Spinal cord (tissue), 10 donors: ENCODE measurements at places on chromosomes 3 and 15.

GRCh38 chr3:38616658-38617057 lies 32.8 kb downstream of the SCN5A start:
- DNase-seq = no peak

DNA sequence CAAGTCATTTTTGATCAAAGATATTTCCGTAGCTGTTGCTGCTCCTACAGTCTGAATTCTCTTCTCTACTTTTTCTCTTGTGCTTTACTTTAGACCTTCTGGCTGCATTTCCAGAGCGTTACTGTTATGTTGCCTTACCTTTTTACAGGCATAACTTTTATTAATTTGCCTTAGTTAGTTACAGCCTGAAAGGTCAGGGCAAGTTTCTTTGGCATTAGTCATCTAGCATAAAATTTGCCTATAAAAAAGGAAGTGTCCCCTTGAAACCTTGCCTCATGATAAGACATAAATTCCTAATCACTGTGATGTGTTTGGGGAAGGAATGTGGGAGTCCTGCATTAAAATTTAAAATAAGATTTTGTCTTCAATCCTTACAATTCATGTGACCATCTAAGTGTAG lies 618.5 kb downstream of the NR2F2 start:
- no peak for DNase-seq

DNA sequence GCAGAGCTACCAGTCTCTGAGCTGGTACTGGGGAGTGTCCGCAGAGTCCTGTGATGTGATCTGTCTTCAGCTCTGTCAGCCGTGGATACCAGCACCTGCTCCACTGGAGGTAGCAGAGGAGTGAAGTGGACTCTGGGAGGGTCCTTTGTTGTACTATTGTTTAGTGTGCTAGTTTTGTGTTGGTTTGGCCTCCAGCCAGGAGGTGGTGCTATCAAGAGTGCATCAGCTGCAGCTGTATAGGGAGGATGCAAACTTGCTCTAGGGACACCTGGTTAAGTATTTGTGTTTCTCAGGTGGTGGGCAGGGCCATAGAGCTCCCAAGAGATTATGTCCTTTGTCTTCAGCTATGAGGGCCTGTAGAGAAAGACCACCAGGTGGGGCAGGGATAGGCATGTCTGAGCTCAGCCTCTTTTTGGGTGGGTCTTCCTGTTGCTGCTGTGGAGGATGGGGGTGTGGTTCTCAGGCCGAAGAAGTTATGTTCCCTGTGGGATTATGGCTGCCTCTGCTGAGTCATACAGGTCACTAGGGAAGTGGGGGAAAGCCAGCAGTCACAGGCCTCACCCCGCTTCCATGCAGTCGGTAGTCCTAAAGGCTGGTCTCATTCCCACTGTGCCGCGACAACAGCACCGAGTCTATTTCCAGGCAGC lies 443.2 kb upstream of the TBL1XR1 start:
- no peak for DNase-seq

- peak; percentile 89 for DNase-seq
These were observed 1.2 kb downstream of the HRH1 start for GRCh38 chr3:11155341-11156025.

DNA sequence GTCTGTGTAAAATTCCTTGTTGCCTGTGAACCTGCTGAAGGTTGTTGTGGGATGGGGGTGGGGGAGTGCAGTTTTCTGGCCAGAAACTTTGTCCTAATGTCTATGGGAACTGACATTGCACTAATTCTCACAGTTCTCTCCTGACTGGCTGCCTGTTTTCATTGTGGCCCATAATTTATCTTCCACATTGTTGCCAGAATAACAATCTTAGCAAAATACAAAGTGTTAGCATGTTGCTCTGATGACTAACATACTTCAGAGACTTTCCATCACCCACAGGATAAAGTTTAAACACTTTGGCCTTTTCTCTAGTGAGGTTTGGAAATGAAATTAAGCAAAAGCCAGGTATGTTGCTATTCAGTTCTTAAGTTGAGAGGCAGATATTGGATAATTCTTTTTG lies 81.4 kb upstream of the TBC1D5 start:
- no peak for DNase-seq

- DNase-seq = no peak
These were observed 55.4 kb downstream of the ATP13A4 start for GRCh38 chr3:193499136-193499770.

DNA sequence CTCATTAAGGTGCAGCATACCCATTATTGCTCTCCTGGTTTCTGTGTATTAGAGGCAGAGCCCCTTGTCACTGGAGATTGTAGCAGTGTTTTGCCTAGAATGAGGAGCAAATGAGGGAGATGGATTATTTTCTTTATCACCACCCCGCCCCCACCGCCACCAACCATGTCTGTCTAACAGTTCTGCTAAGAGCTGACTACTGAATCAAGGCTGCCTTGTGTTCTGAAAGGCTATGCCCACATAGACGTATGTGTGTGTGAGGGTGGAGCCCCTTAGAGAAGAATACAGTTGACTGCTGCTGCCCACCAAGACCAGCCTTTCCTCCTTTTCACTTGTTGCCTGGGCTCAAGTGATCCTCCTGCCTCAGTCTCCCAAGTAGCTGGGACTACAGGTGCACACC lies 47.4 kb downstream of the RAD54L2 start:
- no peak for DNase-seq

- DNase-seq = no peak
These were observed 34.3 kb downstream of the IL20RB start for GRCh38 chr3:136992115-136992514.

DNA sequence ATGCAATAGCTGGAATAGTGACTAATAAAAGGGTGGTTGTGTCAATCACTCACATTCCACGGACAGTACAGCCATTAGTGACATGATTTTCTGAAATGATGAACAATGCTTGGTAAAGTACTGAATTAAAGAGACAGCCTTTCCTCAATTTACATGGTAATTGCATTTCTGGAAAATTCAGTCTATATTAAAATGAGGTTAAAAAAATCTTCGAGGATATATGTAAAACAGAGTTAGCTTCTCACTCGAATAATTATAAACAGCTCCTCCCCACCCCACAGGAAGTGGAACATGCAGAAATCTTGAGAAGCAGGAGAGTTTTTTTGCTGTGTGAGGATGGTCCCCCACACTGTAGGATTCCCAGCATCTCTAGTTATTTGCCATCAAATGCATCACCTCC lies 42.1 kb downstream of the SLC6A11 start:
- no peak for DNase-seq

DNA sequence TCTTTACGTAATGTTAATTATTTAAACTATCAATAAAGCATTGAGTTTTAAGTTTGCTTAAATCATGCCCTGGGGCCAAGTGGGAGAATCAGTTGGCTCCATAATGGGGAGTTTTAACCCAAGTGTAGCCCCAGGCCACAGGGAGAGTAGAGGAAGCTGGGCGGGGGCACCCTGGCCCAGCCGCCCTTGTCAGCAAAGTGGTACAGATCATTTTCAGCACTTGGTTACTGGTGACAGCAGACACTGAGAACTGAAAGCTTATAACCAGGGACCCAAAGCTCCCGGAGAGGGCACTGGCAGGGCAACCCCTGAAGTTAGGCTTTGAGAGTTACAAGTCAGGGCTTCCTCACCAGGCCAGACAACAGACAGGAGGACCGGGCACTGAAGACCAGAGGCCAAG lies 90.6 kb downstream of the SEMA5B start:
- DNase-seq = no peak

DNA sequence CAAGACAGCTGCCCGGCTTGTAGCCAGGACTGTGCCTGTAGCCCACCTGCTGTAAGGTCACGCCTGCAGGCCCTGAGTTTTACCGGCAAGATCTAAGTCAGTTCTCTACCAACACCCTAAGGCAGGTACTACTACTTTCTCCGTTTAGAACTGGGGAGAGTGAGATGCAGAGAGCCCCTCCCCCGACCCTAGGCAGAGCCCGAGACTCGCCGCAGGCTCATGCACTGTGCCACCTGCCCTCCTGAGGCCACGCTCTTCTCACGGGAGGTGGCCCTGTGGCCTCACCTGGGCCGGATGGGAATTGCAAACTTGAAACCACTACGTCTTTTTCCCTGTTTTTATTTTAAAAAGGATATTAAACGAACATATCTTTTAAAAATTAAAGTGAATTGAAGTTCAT lies 36.9 kb upstream of the PCSK6 start:
- DNase-seq = no peak

- DNase-seq = no peak
These were observed 136.0 kb upstream of the CCDC54 start for GRCh38 chr3:107241217-107241616.

DNA sequence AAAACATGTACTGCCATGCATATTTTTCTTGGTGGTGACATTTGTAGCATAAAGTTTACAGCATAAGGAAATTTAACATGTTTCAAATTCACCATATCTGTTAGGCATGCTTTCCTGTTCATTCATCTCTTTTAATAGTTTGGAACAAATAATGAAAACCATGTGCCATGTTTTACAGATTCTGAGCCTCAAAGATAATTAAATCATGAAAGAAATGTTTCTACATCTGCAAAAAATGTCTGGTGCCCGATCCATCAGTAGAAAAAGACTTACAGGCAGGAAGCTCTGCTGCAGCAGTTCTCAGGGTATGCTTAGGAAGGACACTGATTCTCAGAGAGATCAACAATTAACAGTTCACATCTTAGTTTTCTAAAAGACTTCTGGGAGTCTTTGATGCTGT lies 316.2 kb downstream of the IL5RA start:
- no peak for DNase-seq

GRCh38 chr3:5427021-5427420 lies 239.5 kb downstream of the EDEM1 start:
- DNase-seq = no peak

DNA sequence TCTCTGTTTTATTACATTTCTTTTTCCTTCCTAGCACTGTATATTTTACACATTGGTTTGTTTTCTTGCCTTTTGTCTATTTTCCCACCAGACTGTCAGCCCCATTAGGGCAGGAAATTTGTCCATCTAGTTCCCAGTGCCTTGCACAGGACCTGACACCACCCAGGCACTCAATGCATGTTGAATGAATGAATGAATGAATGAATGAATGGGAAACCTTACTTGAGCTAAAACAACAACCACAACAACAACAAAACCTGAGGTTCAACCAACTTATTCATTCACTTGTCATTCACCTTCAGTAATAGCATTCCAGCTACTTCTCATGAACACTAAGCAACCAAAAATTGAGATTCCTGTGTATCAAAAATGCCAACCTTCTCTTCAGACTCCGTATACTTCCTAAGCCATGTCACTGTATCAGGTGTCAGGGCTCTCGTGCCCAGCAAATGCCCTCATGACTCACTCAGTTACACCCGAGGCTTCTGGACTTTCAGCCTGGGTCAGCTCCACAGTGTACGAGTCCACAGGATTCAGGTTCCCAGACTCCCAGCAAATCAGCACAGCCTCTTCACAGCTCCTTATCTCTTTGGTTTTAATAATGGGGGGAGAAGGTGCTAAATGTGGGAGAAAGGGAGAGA lies 37.3 kb downstream of the FSD2 start:
- no peak for DNase-seq

- no peak for DNase-seq
These were observed 6.3 kb downstream of the IDH3A start for GRCh38 chr15:78155355-78155939.

DNA sequence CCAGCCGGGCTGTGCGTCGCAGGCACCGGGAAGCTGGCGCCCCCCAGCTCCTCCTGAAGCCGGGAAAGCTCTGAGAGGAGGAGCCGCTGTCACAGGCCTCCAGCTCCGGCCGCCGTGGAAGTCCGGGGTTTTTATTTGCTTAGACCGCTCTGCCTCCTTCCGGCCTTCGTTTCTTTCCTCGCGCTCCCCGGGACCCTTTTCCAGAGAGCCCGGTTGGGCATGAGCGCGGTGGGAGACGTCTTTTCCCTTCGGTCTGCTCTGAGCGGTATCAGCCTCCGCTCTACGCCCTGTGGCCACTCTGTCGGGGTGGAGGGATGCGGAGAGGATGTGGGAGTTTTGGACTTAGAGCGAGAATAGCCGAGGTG lies 559 bp downstream of the SENP5 start:
- no peak for DNase-seq

- no peak for DNase-seq
These were observed 607.2 kb upstream of the MDFIC2 start for GRCh38 chr3:70919661-70920060.

- no peak for DNase-seq
These were observed 96.9 kb downstream of the VPS8 start for GRCh38 chr3:184908859-184909258.

DNA sequence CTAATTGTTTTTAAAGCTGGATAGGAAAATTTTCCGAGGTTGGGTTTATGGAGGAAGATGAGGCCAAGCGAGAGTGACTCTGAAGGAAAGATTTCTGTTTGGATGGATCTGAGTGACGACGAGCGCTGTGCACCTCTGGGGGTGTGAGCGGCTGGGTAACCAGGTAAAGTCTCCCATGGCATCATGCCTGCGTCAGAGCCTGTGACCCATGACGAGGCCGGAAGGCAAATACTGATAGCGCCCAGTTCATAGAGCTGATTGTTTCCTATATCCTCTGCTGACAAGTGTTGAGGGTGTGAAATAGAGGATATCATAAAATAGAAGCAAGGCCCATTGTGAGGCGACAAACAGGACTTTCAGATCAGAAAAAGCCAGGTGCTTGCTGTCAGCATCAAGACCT lies 33.7 kb upstream of the MAGEF1 start:
- no peak for DNase-seq

- no peak for DNase-seq
These were observed 73.7 kb upstream of the TLE3 start for GRCh38 chr15:70171256-70171886.

- DNase-seq = no peak
These were observed 404.4 kb upstream of the MDFIC2 start for GRCh38 chr3:70716832-70717231.

GRCh38 chr15:92636908-92637481 lies 18.6 kb downstream of the FAM174B start:
- DNase-seq = no peak

DNA sequence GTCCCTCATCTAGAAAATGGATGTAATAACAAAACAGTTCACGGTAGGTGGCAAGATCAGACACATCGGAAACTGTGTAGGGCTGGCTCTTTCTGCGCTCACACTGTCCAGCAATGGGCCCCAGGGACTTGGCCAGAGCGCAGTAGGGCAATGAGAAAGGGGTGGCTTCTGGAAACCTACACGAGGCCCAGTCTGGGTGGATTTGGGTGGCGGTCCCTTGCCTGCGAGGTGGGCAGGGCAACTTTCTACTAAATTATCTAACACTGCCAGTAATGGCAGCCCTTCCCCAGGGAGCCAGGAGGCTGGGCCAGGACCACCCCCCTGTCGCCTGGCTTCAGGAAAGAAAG lies 2.1 kb upstream of the TNK2 start:
- no peak for DNase-seq

DNA sequence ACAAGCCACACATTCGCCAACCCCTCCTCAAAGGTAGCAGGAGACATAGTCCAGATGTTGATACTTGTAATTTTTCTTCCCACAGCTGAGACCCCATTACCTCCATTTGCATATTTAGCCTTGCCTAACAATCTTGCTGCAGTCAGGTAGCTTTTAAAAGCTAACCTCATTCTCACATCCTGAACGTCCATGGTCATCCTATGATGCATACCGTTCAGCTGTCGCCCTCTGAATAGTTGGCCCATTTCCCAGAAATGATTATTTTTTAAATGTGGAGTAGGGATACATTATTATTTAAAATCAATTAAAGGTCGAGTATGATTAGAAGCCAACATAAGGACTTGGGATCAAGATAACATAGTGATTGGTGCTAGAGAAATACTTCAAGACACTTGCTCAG lies 165.0 kb downstream of the MEX3B start:
- DNase-seq = no peak

GRCh38 chr3:71300951-71301393 lies 282.6 kb downstream of the FOXP1 start:
- DNase-seq = no peak

- no peak for DNase-seq
These were observed 20.9 kb upstream of the SSUH2 start for GRCh38 chr3:8665407-8665896.

GRCh38 chr3:155549087-155549486 lies 195.8 kb downstream of the PLCH1 start:
- no peak for DNase-seq
